ENCODE measurements at places on chromosomes 13 and 19. TPM values are rescaled to one million over a fixed set of nuclear protein-coding genes. Genes with fewer than 3 reads are reported as not detected.

GRCh38 chr13:24032252-24032651, 128.3 kb upstream of the SPATA13 start:
- no peak overlapping the region for H3K27ac ChIP-seq
- no peaks in the 10 kb centered on the region for H3K36me3 ChIP-seq
- H3K4me1 ChIP-seq = no peaks in the 10 kb centered on the region

- peaks cover 20% of the 10 kb centered on the region for H3K4me1 ChIP-seq
- H3K27me3 ChIP-seq = no peaks in the 10 kb centered on the region
- H3K36me3 ChIP-seq = peaks cover 100% of the 10 kb centered on the region
- no peak overlapping the region for H3K4me3 ChIP-seq
Observed at GRCh38 chr19:38841787-38842438, 7.9 kb downstream of the HNRNPL start.

DNA sequence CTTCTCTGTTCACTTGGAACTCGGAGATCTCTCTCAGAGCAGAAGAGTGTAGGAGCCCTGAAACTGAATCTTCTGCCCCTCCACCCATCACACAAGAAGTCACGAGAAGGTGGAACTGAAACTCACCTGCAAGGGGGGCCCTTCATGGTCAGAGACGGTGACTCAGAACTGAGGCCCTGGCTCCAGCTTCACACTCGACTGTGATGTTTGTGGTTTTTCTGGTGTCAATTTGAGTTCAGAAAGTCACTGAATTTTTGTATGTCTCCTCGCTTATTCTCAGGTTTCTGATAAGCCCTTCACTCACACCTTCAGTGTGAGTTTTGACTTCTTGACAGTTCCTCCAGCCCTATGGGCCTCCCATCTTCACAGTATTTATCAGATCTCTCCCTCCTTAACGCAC, 23.1 kb downstream of the SIGLEC5 start:
- no peak overlapping the region for H3K4me3 ChIP-seq
- no peak for DNase-seq
- no peaks in the 10 kb centered on the region for H3K4me1 ChIP-seq
- H3K27me3 ChIP-seq = peaks cover 8% of the 10 kb centered on the region

GRCh38 chr13:68851026-68851425, 1256.6 kb upstream of the ATXN8OS start:
- no peak for DNase-seq
- no peak overlapping the region for H3K27ac ChIP-seq
- H3K4me1 ChIP-seq = no peaks in the 10 kb centered on the region

GRCh38 chr13:74570834-74571233, 436.6 kb upstream of the KLF12 start:
- H3K4me3 ChIP-seq = no peak overlapping the region
- peaks cover 9% of the 10 kb centered on the region for H3K4me1 ChIP-seq
- no peak overlapping the region for H3K27ac ChIP-seq
- no peaks in the 10 kb centered on the region for H3K36me3 ChIP-seq
- no peaks in the 10 kb centered on the region for H3K27me3 ChIP-seq
- no peak for DNase-seq

- H3K27ac ChIP-seq = no peak overlapping the region
- H3K27me3 ChIP-seq = no peaks in the 10 kb centered on the region
- H3K4me1 ChIP-seq = no peaks in the 10 kb centered on the region
- no peak for DNase-seq
- H3K4me3 ChIP-seq = no peak overlapping the region
Observed at GRCh38 chr13:73274147-73274546, 215.3 kb downstream of the KLF5 start.

GRCh38 chr19:35331551-35332214, 2.7 kb downstream of the CD22 start:
- H3K4me3 ChIP-seq = no peak overlapping the region
- no peak for DNase-seq
- no peaks in the 10 kb centered on the region for H3K4me1 ChIP-seq
- no peaks in the 10 kb centered on the region for H3K36me3 ChIP-seq
- H3K27me3 ChIP-seq = no peaks in the 10 kb centered on the region

DNA sequence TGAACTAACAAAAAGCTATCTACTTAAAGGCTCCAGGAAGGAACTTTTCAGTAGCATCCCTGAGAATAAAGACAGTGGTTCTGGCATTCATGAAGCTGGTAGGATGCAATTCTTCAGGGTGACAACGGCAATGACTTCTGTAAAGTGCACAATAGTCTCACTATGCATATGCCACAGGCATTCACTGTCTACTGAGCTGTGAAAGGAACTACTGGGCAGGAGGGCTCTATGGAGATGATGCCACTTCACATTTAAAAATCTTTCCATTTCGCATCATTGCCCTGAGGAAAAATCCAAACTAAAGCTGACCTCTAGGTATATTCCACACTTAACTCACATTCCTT, 2020.6 kb upstream of the PCDH20 start:
- no peaks in the 10 kb centered on the region for H3K4me1 ChIP-seq
- H3K27me3 ChIP-seq = no peaks in the 10 kb centered on the region
- no peak overlapping the region for H3K27ac ChIP-seq
- H3K36me3 ChIP-seq = no peaks in the 10 kb centered on the region
- H3K4me3 ChIP-seq = no peak overlapping the region

- no peaks in the 10 kb centered on the region for H3K36me3 ChIP-seq
- no peaks in the 10 kb centered on the region for H3K4me1 ChIP-seq
Observed at GRCh38 chr13:107466326-107467099, 748.8 kb downstream of the LIG4 start.

DNA sequence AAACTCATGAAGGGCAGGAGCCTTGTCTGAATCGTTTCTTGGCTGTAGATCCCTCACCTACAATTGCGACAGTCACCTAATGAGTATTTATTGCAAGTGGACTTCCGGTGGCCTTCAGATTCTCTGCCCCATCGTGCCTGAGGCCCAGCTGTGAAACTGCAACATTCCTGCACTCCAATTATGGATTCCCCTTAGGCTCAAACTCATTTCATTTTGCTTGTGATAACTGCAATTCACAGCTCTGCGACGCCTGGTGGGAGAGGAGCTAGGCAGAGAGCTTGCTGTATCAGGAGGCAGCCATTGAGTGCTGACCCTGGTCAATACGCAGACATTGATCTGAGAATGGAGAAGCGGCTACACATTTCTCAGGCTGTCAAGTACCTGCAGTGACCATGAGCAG, 59.0 kb downstream of the CCDC70 start:
- no peak for DNase-seq
- H3K4me3 ChIP-seq = no peak overlapping the region
- H3K27me3 ChIP-seq = no peaks in the 10 kb centered on the region
- no peak overlapping the region for H3K27ac ChIP-seq
- H3K4me1 ChIP-seq = no peaks in the 10 kb centered on the region
- no peaks in the 10 kb centered on the region for H3K36me3 ChIP-seq

DNA sequence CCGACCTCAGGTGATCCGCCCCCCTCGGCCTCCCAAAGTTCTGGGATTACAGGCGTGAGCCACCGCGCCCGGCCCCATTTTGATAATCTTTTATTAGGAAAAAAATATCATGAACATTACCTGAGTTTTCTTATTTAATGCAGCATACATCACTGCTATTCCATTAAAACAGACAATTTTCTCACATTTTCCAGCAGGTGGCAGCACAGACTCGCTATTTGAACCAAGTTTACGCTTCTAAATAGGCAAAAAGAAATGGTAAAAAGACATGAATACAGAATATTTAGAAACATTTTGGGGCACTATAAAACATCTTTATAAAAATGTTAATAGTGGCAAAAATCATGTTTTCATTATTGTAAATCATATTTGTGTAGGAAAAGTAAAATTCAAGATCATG, 903.1 kb downstream of the SLITRK6 start:
- no peak overlapping the region for H3K27ac ChIP-seq
- H3K4me3 ChIP-seq = no peak overlapping the region
- H3K36me3 ChIP-seq = no peaks in the 10 kb centered on the region
- no peaks in the 10 kb centered on the region for H3K27me3 ChIP-seq

GRCh38 chr19:13796301-13797057, 1.2 kb downstream of the ZSWIM4 start:
- H3K36me3 ChIP-seq = no peaks in the 10 kb centered on the region
- peak overlapping the region; percentile 92 for H3K27ac ChIP-seq
- DNase-seq = peak; percentile 84

GRCh38 chr19:1969176-1970002, 28.4 kb downstream of the CSNK1G2 start:
- H3K4me1 ChIP-seq = no peaks in the 10 kb centered on the region

GRCh38 chr19:19407633-19407930, 2.1 kb downstream of the GATAD2A start:
- H3K27ac ChIP-seq = no peak overlapping the region
- no peaks in the 10 kb centered on the region for H3K36me3 ChIP-seq
- H3K4me1 ChIP-seq = peaks cover 19% of the 10 kb centered on the region

DNA sequence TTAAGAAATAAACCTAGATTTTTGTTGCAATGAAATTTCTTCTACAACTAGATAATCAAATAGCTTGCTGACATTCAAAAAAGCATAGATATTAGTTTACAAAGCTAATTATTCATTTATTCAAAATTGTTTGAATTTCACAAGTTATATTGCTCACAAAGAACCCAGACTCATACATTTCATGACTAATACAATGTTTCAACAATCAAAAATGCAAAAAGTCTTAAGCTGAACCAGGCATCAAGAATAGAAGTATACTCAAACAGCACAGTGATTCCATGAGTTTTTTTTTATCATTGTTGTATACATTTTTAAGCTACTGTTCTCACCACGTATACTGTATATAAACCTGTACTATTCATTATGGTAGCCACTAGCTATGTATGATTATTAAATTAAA, 51.0 kb downstream of the DIAPH3 start:
- H3K4me1 ChIP-seq = no peaks in the 10 kb centered on the region
- H3K27me3 ChIP-seq = no peaks in the 10 kb centered on the region
- peaks cover 6% of the 10 kb centered on the region for H3K36me3 ChIP-seq
- H3K4me3 ChIP-seq = no peak overlapping the region

- no peak overlapping the region for H3K4me3 ChIP-seq
- no peaks in the 10 kb centered on the region for H3K4me1 ChIP-seq
- H3K27ac ChIP-seq = no peak overlapping the region
Observed at GRCh38 chr19:13581576-13581975, 75.3 kb upstream of the CACNA1A start.

GRCh38 chr13:70172946-70173597, 64.8 kb upstream of the KLHL1 start:
- no peaks in the 10 kb centered on the region for H3K36me3 ChIP-seq
- no peaks in the 10 kb centered on the region for H3K4me1 ChIP-seq
- H3K4me3 ChIP-seq = no peak overlapping the region
- H3K27me3 ChIP-seq = no peaks in the 10 kb centered on the region
- H3K27ac ChIP-seq = no peak overlapping the region

- DNase-seq = no peak
- H3K27ac ChIP-seq = no peak overlapping the region
- H3K4me1 ChIP-seq = peaks cover 6% of the 10 kb centered on the region
- H3K36me3 ChIP-seq = no peaks in the 10 kb centered on the region
Observed at GRCh38 chr13:80755910-80756309, 415.0 kb upstream of the SPRY2 start.

DNA sequence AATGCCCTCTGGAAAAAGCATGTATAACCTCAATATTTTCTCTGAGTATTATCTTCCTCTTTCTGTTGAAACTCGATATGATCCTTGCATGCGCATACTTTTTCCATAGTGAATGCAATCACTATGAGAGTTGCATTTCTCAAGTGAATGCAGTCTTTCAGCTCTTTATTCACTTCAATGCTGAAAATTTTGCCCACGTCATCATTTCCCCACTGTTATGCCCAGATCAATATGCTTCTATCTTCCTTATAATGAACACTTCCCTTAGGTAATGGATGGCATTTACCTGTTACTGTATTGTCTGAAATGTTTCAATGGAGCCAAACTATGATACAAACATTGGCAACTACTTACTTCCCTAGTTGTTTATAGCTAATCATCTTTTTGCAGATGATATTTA, 866.6 kb upstream of the SLITRK6 start:
- no peaks in the 10 kb centered on the region for H3K27me3 ChIP-seq
- no peak overlapping the region for H3K4me3 ChIP-seq
- no peaks in the 10 kb centered on the region for H3K4me1 ChIP-seq

GRCh38 chr13:91572439-91572838, 174.0 kb downstream of the GPC5 start:
- H3K27me3 ChIP-seq = no peaks in the 10 kb centered on the region
- H3K27ac ChIP-seq = no peak overlapping the region
- DNase-seq = no peak
- H3K4me1 ChIP-seq = no peaks in the 10 kb centered on the region
- no peaks in the 10 kb centered on the region for H3K36me3 ChIP-seq

GRCh38 chr13:24505256-24505655, 7.3 kb downstream of the PARP4 start:
- peaks cover 60% of the 10 kb centered on the region for H3K36me3 ChIP-seq
- DNase-seq = no peak
- H3K4me1 ChIP-seq = no peaks in the 10 kb centered on the region
- H3K27ac ChIP-seq = no peak overlapping the region
- no peak overlapping the region for H3K4me3 ChIP-seq

- no peaks in the 10 kb centered on the region for H3K36me3 ChIP-seq
- DNase-seq = no peak
- H3K27ac ChIP-seq = no peak overlapping the region
- H3K4me1 ChIP-seq = no peaks in the 10 kb centered on the region
Observed at GRCh38 chr19:15516363-15516762, 8.0 kb downstream of the CYP4F22 start.

DNA sequence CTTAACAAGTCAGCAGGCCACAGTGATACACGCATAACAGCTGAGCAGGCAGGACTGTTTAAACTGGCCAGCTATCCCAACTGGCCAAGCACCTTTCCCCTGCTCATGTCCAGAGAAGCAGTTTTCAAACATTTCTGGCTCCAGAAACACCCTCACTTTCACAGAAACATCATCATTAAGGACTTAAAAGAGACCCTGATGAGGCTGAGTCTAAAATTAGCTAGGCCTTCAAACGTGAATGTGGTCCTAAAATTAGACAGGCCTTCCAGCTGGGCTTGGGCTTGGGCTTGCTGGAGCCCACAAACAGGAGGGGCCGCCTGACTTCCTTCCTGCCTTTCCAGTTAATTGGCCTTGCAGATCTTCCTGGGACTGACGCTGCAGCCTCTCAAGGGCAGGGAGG, 334.2 kb downstream of the DNAJC15 start:
- H3K4me3 ChIP-seq = no peak overlapping the region
- no peaks in the 10 kb centered on the region for H3K36me3 ChIP-seq
- peak; percentile 61 for DNase-seq
- no peak overlapping the region for H3K27ac ChIP-seq

- no peak for DNase-seq
- H3K27ac ChIP-seq = no peak overlapping the region
- H3K4me1 ChIP-seq = no peaks in the 10 kb centered on the region
- H3K4me3 ChIP-seq = no peak overlapping the region
- peaks cover 67% of the 10 kb centered on the region for H3K36me3 ChIP-seq
- H3K27me3 ChIP-seq = no peaks in the 10 kb centered on the region
Observed at GRCh38 chr19:16514383-16515019, 18.3 kb downstream of the C19orf44 start.

PRODH2 gene
- total RNA-seq = not detected

PALM3 gene
- total RNA-seq = not detected

SYNE4 gene
- not detected for total RNA-seq

NACC1 gene
- 31.4 TPM for total RNA-seq

CDADC1 gene
- total RNA-seq = 8.6 TPM

PSG6 gene
- not detected for total RNA-seq

SIGLECL1 gene
- total RNA-seq = not detected

KLHL1 gene
- total RNA-seq = not detected

PLVAP gene
- total RNA-seq = 25.9 TPM
